T-cell (primary cell): ENCODE measurements at places on chromosomes 12 and 14.
A peak's percentile ranks its signal among the peaks of the same experiment; 100 is the strongest.

GRCh38 chr14:90276646-90277367, 20.5 kb downstream of the PSMC1 start:
- H3K27ac ChIP-seq, result no peak overlapping the region
- no peak overlapping the region for H3K4me3 ChIP-seq
- no peaks in the 10 kb centered on the region for H3K4me1 ChIP-seq
- no peak for DNase-seq
- H3K27me3 ChIP-seq, result no peaks in the 10 kb centered on the region

- DNase-seq, result no peak
- H3K27ac ChIP-seq, result no peak overlapping the region
- no peaks in the 10 kb centered on the region for H3K36me3 ChIP-seq
These were observed 20.7 kb downstream of the SLC6A12 start for GRCh38 chr12:193261-193660.

GRCh38 chr12:95131589-95132340, 58.3 kb upstream of the NR2C1 start:
- H3K27ac ChIP-seq, result no peak overlapping the region
- no peak for DNase-seq
- H3K27me3 ChIP-seq, result no peaks in the 10 kb centered on the region
- no peaks in the 10 kb centered on the region for H3K4me1 ChIP-seq
- H3K36me3 ChIP-seq, result no peaks in the 10 kb centered on the region
- no peak overlapping the region for H3K4me3 ChIP-seq

DNA sequence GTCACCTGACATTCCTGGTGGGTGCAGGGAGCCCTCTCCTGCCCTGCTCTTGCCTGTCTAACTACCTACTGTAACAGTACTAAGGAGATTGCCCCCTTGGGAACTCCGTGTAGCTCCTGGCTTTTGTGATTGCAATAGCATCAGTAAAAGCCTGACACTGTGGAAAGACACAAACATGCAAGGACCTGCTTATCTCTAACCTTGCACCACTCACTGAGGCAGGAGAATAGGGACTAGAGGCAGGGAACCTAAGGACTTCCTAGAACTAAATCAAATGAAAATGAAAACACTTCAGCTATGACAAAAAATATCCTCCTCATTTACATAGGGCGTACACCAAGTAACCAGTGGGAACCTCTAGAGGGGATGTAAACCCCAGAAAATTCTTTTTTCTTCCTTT, 28.5 kb downstream of the TUBA1A start:
- no peaks in the 10 kb centered on the region for H3K4me1 ChIP-seq
- H3K36me3 ChIP-seq, result no peaks in the 10 kb centered on the region
- H3K27me3 ChIP-seq, result no peaks in the 10 kb centered on the region
- DNase-seq, result no peak

DNA sequence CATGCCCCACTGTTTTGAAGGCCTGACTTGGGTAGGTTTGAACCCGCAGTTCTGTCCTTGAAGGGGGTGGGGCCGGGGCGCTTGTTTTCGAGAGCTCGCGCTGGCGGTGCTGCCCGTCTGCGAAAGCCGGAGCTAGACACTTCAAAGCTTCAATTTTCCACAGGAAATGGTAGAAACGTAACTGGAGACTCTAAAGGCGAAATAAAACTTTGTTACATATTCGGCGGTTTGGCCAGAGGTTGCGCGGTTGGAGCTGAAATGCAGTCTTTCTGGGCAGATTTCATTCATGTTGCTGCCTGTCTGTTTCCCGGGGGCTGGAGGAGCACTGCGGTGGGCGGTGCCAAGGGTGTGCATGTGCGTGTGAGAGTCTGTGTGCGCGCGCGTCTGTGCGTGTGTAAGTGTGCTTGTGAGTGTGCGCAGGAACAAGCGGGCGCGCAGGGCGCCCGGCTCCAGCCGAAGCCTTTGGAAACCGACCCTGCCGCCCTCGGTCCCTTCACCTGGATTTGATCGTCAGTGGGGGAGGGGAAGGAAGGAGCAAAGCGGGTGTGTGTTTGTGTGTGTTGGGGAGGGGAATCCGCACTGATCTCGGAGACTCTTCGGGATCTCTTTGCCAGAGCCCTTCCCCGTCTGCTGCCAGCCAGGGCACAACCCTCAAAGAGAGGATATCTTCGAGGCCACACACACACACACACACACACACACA, 227.7 kb upstream of the CRY1 start:
- peak; percentile 75 for DNase-seq
- H3K27ac ChIP-seq, result peak overlapping the region; percentile 79
- no peaks in the 10 kb centered on the region for H3K36me3 ChIP-seq
- H3K4me3 ChIP-seq, result peak overlapping the region; percentile 83
- peaks cover 14% of the 10 kb centered on the region for H3K4me1 ChIP-seq
- H3K27me3 ChIP-seq, result peaks cover 18% of the 10 kb centered on the region

DNA sequence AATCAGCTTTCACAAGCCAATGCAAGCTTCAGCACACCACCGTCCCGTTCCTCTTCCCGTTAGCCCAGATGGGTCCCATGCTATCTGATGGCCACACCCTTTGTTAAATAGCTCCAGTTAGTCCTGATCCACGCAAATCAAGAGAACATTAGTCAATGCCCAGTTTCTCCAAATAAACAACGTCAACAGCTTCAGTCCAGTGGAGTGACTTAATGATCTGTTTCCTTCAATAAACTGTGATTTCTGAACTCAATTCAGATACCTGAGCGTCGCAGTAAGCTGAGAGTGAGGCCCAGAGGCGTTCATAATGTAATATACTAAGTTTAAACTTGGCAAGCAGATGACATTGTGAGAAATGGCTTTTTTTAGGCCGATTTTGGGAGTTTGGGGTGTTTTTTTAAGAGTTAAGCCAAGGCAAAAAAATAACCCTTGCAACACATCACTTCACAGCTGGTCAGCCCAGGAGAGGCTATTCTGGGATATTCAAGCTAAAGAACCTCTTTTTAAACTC, 112.3 kb downstream of the ZFP36L1 start:
- H3K27me3 ChIP-seq, result no peaks in the 10 kb centered on the region
- no peaks in the 10 kb centered on the region for H3K36me3 ChIP-seq
- H3K4me3 ChIP-seq, result no peak overlapping the region
- H3K27ac ChIP-seq, result no peak overlapping the region

DNA sequence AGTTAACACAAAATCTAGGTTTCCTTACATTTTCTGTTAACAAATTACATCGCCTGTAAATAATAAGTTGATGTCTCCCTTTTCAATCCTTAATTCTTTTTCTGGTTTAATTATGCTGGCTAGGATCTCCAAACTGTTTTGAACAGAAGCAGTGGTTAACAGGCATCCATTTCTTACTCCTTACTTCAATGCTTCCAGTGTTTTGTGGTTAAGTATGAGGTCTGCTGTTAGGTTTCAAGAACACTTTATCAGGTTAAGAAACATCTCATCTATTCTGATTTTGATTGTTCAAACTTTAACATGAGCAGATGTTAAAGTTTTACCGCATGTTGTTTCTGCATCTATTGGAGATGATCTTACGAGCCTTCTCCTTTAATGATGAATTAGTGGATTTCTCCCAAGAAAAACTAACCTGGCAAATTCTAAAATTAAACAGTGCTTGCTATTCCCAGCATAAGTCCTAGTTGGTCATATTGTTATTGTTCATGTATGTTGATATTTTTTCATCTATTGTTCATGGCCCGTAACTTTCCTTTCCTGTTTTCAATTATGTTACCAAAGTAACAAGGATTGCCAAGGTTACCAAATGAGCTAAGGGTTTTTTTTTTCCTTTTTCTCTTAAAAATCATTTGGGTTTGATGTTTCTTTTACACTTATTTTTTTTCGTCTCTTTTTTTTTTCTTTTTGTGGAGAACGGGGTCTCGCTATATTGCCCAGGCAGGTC, 33.4 kb downstream of the POLE start:
- H3K36me3 ChIP-seq, result peaks cover 51% of the 10 kb centered on the region
- no peak for DNase-seq
- no peak overlapping the region for H3K4me3 ChIP-seq
- no peaks in the 10 kb centered on the region for H3K27me3 ChIP-seq
- no peak overlapping the region for H3K27ac ChIP-seq

DNA sequence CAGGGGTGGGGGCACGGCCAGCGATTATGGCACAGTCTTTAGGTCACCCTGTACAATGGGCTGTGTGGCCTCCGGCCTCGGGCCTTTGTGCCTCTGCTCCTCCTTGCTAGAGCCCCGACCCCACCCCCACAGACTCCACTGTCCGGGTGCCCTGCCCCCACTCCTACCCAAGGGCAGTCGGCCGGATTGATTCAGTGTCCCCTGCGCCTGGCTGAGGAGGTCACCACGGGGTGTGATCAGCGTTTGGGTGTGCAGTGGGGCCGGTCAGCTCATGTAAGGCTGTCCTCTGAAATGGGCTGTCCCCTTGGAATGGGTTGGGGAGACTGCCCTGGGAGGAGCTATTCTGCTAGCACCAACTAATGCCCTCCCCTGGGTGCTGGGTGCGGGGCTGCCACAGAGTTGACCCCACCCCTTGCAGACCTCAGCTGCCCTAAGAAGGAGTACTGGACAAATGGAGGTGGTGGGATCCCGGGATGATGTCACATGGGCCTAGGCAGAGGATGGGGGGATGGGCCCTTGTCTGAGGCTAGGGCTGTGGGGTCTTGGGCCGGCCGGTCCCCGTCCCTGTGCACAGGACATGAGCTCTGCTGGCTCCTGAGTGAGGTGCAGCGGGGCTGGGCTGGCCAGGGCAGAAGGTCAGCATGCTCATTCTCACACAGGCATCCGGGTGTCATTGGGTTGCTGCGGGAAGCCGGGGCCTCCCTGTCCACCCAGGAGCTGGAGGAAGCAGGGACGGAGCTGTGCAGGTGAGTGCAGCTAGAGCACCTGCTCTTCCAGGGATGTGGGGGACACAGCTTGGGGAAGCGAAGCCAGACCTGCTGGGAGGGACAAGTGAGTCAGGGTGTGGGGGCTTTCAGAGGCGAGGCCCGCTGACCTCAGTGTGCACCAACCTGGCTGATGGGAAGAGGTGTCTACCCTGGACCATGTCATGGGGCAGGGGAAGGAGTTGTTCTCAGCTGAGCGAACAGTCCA, 23.4 kb downstream of the ASPG start:
- H3K4me3 ChIP-seq, result no peak overlapping the region
- no peak overlapping the region for H3K27ac ChIP-seq
- no peaks in the 10 kb centered on the region for H3K4me1 ChIP-seq

DNA sequence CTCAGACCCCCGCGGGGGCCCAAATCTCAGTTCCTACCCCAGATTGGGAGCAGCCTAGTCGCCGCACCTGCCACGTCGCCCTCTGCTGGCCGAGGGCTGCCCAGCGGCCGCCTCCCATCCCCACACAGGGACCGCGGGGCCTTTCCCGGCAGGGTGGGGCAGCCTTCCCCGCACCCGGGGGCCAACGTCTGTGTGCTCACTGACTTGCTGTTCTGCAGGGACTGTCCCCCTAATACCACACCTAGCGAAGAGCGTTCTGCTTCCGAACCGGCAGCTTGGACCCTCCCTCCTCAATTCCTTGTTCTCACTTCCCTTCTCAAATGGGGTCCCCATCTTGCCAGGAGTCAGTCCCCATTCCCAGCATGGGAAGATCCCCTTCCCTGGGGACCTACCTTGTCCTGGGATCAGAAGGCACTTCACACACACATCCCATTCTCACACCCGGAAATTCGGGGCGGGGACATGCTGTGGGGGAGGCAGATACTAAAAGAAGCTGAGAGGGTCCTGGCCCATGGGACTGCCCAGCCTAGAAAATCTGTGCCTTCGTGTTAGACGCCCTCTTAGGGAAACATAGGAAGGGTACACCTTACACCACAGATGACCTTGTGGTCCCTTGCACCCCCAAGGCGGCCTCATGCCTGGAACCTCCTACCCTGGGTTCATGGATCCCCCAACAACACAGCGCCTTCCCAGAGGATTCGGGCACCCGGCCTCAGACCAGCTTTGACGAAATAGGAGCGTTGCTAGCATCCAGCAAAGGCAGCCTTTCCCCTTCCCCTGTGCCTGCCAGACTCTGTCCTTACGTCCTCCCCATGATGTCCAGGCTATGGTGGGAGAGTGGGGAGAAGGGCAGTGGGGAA, 16.4 kb downstream of the ACVRL1 start:
- H3K27me3 ChIP-seq, result peaks cover 20% of the 10 kb centered on the region
- no peak overlapping the region for H3K27ac ChIP-seq
- H3K4me1 ChIP-seq, result peaks cover 10% of the 10 kb centered on the region
- DNase-seq, result peak; percentile 45
- no peak overlapping the region for H3K4me3 ChIP-seq
- H3K36me3 ChIP-seq, result no peaks in the 10 kb centered on the region

GRCh38 chr12:116709768-116710167, 28.1 kb downstream of the SPRING1 start:
- H3K27ac ChIP-seq, result no peak overlapping the region
- DNase-seq, result no peak
- peaks cover 8% of the 10 kb centered on the region for H3K27me3 ChIP-seq
- peaks cover 2% of the 10 kb centered on the region for H3K36me3 ChIP-seq

GRCh38 chr12:47035484-47035883, 43.9 kb upstream of the PCED1B start:
- H3K36me3 ChIP-seq, result no peaks in the 10 kb centered on the region
- H3K4me3 ChIP-seq, result no peak overlapping the region
- no peak for DNase-seq
- no peaks in the 10 kb centered on the region for H3K4me1 ChIP-seq
- no peak overlapping the region for H3K27ac ChIP-seq

GRCh38 chr12:93242154-93242972, 135.4 kb upstream of the NUDT4 start:
- no peaks in the 10 kb centered on the region for H3K36me3 ChIP-seq
- H3K27me3 ChIP-seq, result no peaks in the 10 kb centered on the region
- DNase-seq, result no peak
- no peak overlapping the region for H3K27ac ChIP-seq
- no peak overlapping the region for H3K4me3 ChIP-seq
- H3K4me1 ChIP-seq, result peaks cover 16% of the 10 kb centered on the region

- H3K4me1 ChIP-seq, result no peaks in the 10 kb centered on the region
- DNase-seq, result no peak
- no peak overlapping the region for H3K4me3 ChIP-seq
- H3K27me3 ChIP-seq, result no peaks in the 10 kb centered on the region
These were observed 222.7 kb upstream of the NOVA1 start for GRCh38 chr14:26820572-26820971.

DNA sequence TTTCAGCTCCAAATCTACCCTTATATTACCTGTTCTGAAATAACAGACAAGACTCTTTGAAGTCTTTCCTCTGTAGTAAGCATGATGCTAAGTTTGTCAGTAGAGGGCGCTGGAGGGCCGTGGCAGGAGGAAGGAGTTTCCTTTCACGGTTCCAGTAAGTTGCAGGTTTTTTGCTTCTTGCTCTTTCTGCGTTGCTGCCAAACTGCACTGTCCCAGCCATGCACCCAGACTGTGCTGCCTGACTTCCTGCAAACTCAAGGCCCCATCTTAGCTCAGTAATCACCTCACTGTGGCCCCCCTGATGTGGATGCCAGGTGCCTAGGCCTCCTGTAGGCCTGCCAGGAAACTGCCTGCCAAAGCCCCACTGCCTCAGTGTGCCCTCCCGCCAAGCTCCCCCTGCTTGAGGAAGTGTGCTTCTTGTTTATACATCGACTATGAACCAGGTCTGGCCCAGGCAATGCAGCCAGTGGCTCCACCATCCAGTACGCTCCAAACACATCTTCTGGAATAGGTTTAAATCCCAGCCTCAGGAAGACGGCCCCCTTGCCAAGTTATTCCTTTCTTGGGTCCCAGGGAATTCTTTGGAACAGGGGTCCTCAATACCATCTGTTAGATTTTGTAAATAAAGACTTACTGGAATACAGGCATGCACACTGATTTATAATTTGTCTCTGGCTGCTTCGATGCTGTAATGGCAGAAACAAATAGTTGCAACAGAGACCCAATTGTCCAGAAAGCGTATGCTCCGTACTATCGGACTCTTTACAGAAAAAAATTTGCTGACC, 193.7 kb upstream of the LRIG3 start:
- no peak overlapping the region for H3K4me3 ChIP-seq
- H3K36me3 ChIP-seq, result no peaks in the 10 kb centered on the region
- H3K4me1 ChIP-seq, result no peaks in the 10 kb centered on the region
- no peaks in the 10 kb centered on the region for H3K27me3 ChIP-seq

GRCh38 chr14:98234208-98234607, 1037.8 kb downstream of the BCL11B start:
- no peaks in the 10 kb centered on the region for H3K36me3 ChIP-seq
- no peaks in the 10 kb centered on the region for H3K27me3 ChIP-seq
- no peak overlapping the region for H3K27ac ChIP-seq
- H3K4me1 ChIP-seq, result peaks cover 9% of the 10 kb centered on the region
